NCI-H446 treated with DMSO at 0.1 percent for 48 hours (cell line): ENCODE measurements at places on chromosomes 3 and 15.

DNA sequence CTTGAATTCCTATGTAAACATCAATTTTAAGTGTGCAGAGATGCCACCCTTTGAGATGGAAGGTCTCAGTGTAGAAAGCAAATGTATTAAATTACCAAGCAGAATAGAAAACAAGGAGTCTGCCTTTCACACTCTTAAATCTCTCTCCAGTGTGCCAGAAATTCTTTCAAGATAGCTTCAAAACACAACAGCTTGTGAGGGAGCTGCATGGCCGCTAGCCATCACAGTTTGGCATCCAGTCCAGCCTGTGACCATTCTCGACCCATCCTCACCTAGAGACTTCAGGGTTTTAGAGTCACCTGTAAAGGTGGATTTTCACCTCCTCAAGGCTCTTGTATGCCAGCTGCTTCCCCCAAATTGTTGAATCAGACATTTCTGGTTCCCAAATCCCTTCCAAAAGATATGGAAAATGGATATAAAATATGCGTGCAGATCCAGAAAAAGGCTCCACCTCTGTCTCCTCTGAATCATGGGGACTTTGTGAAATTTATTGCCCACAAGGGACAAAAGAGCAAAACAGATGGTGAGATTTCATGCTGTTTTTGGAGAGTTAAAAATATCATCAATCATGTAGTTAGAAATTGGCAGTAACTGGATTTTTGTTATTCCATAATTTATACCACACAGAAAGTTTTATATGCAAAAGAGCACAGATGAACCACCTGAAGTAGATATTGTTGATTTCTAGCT, 114.2 kb upstream of the THRB start:
- peak; percentile 84 for DNase-seq

GRCh38 chr15:43776101-43776717, 557 bp downstream of the ELL3 start:
- no peak for DNase-seq

GRCh38 chr15:87582169-87582568, 674.4 kb downstream of the NTRK3 start:
- DNase-seq: no peak

- no peak for DNase-seq
These were observed 6.6 kb downstream of the RBP1 start for GRCh38 chr3:139532976-139533375.

DNA sequence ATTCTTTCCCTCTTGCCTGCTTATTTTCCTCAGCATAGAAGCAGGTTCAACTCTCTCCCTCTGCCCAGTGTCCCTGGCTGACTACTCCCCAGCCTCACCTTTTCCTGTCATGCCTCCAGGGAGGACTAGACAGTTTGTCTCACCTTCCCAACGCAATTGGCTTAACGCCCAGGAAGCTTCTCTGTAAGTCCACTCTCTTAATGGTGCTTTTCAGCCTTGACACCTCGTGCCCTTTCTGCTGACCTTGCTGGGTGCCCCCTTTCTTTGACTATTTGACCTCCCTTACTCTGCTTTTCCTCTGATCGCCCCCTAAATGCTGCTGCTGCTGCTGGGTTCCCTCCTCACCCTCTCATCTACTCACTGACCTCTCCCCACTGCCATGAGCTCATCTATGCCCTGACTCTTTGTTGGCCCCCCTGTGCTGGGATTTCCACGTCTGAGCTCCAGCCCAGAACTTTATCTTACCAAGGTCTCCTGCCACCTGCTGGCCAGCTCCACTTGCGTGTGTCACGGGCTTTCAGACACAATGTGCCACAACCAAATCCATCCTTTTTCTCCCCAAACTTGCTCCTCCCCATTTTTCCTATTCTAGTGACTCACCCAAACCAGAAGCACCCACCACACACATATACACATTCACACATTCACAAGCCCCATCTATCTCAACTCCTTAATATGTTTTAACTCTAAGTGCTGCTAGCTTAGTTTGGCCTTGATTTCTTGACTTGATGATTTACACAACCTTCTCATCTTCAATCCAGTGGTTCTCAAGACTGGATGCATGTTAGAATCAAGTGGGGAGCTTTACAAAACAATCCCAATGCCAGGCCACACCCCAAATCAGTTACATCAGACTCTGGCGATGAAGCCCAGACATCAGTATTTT, 16.6 kb downstream of the EPB42 start:
- no peak for DNase-seq

- no peak for DNase-seq
These were observed 254.8 kb upstream of the EOMES start for GRCh38 chr3:27976933-27977332.

- DNase-seq: no peak
These were observed 1.5 kb downstream of the C2CD4A start for GRCh38 chr15:62068071-62068809.
